ENCODE measurements at places on chromosomes 13 and 19. TPM values are rescaled to one million over a fixed set of nuclear protein-coding genes. Genes with fewer than 3 reads are reported as not detected.

- DNase-seq: no peak
Measured at GRCh38 chr19:2731181-2731995, 8.4 kb downstream of the SLC39A3 start.

- DNase-seq: no peak
Measured at GRCh38 chr13:114320065-114320464, 5.8 kb downstream of the CHAMP1 start.

DNA sequence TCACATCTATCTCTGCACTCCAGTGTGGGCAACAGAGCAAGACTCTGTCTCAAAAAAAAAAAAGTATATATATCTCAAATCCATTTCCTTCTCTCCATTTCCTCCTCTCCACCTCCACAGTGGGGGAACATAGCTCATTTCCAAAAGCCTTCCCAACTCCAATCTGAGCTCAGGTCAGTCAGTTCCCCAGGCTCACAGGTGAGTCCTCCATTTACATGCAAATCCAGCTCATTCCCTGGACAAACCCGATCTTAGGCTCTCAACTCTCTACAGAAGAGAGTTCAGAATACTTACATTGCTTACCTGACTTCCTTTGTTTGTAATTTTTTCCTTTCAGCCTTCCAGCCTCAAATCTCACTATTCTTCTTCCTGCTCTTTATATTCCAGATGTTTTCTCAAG lies 518.3 kb downstream of the GPC6 start:
- no peak for DNase-seq

GRCh38 chr19:14449321-14449720 lies 16.2 kb downstream of the PKN1 start:
- DNase-seq: no peak

DNA sequence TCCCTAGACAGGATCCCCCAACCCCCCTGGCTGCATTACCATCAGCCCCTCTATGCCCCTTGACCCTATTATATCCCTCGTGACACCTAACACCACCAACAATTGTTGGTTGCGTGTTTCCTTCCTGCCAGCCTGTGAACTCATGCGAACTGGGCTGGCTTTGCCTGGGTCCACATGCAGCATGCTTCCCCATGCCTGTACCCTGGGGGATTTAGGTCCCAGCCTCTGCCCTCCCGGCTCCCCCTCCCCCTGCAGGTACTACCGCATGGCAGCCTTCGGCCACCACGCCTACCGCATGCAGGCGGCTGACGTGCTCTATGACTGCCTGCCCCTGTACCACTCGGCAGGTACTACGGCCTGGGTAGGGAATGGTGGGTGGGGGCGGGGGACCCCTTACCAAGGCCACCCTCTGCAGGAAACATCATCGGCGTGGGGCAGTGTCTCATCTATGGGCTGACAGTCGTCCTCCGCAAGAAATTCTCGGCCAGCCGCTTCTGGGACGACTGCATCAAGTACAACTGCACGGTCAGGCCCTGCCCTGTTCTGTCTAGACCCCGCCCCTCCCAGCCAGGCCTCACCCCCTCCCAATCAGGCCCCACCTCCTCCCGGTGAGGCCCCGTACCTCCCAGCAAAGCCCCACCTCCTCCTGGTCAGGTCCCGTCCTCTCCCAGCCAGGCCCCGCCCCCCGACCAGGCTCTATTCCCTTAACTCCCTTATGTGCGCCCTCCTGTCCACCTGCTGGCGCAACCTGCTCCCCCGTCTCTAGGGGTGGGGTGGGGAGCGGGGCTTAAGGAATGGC lies 18.5 kb downstream of the SLC27A1 start:
- no peak for DNase-seq

GRCh38 chr19:19105365-19106055 lies 32.8 kb downstream of the TMEM161A start:
- DNase-seq: peak; percentile 68

- DNase-seq: no peak
Measured at GRCh38 chr13:90752070-90752469, 595.4 kb upstream of the MIR17HG start.

DNA sequence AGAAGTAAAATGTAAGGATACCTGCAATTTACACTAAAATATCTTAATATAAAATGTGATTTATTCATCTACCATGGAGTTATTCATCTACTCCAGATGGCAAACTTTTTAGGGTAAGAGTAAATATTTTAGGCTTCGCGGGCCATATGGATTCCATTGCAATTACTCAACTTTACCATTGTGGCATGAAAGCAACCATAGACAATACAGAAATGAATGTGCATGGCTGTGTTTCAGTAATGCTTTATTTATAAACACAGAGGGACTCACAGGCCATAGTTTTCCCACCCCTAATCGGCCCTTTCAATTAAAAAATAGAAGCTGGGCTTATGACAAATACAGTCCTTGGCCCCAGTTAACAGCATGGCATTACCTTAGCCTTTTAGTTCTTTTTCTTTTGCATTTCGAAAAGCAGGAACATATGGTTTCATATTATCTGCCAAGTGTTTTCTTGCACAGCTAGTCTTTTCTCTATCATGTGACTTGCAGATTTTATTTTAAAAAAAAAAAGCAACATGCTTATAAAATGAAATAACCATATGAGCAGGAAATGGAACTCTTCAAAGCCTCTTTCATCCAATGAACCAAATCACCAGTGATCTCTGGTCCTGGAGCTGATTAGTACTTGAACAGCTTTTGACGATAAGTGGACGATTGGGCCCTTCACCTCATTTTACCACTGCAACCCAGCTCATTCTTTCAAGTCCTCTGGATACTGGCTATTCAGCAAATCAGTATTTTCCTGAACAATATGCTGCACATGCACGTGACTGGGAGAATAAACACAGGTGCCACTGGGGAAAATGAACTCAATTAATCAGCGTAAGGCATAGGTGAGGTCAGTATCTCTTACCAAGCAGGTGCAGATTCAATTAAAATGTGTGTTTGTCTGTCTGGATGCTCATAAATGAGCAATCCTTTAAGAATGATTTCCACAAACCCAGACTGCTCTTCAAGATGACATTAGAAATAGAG lies 63.9 kb downstream of the LHFPL6 start:
- DNase-seq: no peak

GRCh38 chr19:29404015-29404414 lies 121.8 kb upstream of the VSTM2B start:
- DNase-seq: no peak

DNA sequence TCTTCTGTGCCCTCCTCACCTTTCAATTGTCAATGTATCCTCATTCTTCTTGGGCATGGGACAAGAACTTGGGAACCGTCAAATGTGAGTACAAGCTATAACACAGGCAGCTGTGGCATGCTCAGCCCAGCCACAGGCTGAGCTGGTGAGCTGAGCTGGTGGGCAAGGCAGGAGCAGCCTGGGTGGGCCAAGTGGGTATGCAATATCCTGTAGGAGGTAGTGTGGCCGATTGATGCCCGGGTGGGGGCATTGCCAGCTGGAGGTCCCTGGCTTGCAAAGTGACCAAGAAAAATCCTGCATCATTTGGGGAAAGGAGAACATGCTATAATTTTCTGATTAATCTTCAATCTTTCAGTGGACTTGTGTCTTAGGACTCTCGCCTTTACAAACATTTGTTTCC lies 507.2 kb upstream of the SLC10A2 start:
- no peak for DNase-seq

DNA sequence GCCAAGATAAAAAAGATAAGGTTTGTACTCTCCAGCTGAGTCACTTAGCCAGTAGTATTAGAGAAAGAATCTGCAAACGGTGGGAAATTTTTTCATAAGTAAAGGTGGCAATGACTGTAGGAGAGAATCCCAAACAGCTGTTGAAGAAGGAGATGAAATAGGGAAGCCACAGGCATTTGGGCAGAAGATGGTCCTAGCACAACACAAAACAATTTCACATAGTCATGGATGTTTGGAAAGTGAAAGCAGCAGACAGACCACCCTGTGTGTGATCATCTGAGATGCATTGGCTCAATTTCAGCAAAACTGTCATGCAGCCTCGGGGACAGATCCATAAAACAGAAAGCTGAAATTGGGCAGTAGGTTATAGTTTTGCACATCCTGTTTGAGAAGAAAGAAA lies 2832.4 kb downstream of the PCDH9 start:
- DNase-seq: no peak

DNA sequence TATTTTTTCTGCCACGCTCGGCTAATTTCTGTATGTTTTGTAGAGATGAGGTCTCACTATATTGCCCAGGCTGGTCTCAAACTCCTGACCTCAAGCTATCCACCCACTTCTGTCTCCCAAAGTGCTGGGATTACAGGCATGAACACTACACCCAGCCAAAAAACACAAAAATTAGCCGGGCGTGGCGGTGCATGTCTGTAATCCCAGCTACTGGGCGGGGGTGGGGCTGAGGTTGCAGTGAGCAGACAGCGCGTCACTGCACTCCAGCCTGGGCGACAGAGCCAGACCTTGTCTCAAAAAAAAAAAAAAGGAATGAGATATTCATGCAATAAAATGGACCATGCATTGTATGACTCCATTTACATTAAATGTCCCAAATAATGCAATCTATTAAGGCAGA lies 32.2 kb downstream of the VASP start:
- DNase-seq: no peak

- DNase-seq: no peak
Measured at GRCh38 chr19:18972851-18973250, 31.8 kb upstream of the HOMER3 start.

GRCh38 chr13:91785431-91786119 lies 387.2 kb downstream of the GPC5 start:
- DNase-seq: no peak

- DNase-seq: no peak
Measured at GRCh38 chr13:67156723-67157060, 73.4 kb downstream of the PCDH9 start.

- no peak for DNase-seq
Measured at GRCh38 chr13:35916146-35916545, 215.0 kb downstream of the DCLK1 start.

DNA sequence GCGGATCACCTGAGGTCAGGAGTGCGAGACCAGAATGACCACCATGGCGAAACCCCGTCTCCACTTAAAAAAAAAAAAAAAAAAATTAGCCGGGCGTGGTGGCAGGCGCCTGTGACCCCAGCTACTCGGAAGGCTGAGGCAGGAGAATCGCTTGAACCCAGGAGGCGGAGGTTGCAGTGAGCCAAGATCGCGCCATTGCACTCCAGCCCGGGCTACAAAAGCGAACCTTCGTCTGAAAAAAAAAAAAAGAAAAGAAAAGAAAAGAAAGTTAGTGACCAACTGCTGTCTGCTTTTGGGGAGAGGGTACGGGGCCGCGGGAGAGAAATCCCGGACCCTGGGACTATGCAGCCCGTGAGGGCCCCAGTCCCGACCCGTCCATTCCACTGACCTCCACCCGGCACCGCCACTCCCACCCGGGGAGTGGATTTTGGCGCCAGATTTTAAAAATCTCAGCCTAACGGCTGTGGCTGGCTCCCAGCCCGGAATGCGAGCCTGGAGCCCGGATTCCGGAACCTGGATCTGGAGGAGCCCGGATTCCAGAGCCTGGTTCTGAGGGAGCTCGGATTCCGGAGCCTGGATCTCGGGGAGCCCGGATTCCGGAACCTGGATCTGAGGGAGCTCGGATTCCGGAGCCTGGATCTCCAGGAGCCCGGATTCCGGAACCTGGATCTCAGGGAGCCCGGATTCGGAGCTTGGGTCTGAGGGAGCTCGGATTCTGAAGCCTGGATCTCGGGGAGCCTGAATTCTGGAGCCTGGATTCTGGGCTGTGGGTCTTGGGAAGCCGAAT lies 6.1 kb upstream of the LMNB2 start:
- peak; percentile 86 for DNase-seq

- DNase-seq: no peak
Measured at GRCh38 chr19:1270854-1271527, 1.9 kb downstream of the CIRBP start.

GRCh38 chr19:55325172-55325571 lies at the start of gene TMEM150B:
TSS of gene TMEM150B (minus strand) at chr19:55325341. CDS start at chr19:55321036, 4,305 bp downstream.
- DNase-seq: no peak

DNA sequence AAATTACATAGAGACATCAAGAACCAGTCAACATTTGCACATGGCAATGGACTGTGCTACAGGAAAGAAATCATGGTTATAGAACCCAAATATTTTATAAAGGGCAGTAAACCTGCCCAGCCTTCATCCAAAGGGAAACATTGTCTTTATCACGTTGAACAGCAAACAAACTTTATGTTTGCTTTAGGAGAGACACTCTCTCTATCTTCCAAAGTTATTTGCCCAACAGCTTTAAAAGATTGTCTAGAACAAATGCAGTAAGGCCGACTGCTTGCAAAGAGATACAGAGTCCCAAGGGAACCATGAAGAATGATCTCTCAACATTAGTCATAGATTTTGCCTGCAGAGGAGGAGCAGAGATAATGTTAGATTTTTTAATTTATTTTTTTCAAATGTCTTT lies 1323.5 kb upstream of the SLC10A2 start:
- no peak for DNase-seq

DNA sequence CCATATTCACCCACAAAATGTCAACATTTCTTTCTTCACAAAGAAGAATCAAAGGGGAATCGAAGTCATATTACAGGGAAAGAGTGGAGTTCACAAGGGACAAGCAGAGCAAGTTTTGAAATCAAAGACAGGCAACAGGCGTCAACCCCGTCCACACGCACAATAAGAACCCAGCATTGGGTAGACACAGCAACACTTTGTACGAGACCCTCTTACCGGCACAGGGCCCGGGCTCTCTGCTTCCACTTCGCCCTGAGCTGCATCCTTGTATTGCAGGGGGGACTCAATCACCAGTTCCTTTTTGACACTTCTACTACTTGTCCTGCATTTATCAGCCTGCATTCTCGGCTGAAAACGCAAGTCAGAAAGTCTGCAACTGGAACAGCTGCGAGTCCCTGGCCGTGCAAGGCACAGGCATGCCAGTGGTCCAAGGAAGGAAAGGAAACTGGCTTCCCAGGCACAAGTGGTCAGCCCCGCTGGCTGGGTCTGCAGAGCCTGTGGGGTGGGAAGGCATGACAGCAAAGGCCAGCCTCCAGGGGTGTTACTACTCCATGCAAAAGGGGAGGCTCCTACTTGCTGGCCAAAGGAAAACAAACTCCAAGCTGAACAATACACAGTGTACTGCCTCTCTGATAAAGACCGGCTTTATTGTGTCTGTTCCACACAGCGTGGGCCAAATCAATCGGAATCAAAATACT lies at the start of gene DOCK9:
Gene DOCK9, minus strand, starts transcription at position 497 of the 698 bp plus-strand sequence. Its CDS starts 155 bp downstream, at position 342.
- DNase-seq: peak; percentile 80

The HCN2 gene
- total RNA-seq: 1.4 TPM

The ZNF284 gene
- total RNA-seq: 1.2 TPM

The OR2Z1 gene
- total RNA-seq: not detected

The PLIN4 gene
- total RNA-seq: 104 TPM

The KCNN4 gene
- total RNA-seq: 2.0 TPM

The ZNF490 gene
- 4.5 TPM for total RNA-seq

The LSM14A gene
- total RNA-seq: 80.2 TPM

The GDF15 gene
- 1.1 TPM for total RNA-seq

The LHB gene
- not detected for total RNA-seq

Measured in right atrium auricular region (tissue), 2 donors.